Stimulated activated CD4-positive, alpha-beta T cell treated with anti-CD3 and anti-CD28 coated beads, Interleukin-1b, Interleukin-23, amount 100 ng/mL, for 24 hours (primary cell): ENCODE measurements at places on chromosomes 3 and 15.

GRCh38 chr3:147945968-147946519, 536.9 kb downstream of the ZIC1 start:
- DNase-seq, result no peak

DNA sequence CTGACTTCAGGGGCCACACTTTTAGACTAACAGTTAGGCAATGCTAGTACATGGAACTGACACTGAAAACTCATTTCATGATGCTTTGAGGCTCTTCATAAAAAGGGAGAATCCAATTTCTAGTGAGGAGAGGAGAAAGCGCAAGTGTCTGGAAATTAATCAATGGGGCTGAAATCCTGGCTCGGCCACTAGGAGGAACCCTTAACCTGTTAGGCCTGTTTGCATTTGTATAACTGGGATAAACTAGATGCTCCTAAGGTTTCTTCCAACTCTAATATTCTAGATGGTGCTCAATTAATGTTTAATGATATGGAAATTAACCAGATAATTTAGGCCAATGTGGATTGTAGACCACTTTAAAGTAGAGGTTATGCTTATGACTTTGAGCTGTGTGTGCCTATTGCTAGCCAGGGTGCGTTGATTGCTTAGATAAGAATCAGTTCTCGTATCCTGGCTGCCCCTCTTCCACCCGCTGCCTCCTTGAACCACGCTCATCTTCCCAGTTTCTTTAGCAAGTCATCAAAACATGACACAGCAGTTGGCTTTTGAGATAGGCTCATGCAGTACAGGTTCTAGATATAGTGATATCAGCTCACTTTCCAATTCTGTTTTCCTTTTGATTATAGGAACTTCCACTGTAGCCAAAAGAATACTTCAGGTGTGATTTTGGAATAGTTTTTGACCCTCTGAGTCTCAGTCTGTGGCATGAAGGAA, 16.8 kb upstream of the CRBN start:
- no peak for DNase-seq

GRCh38 chr15:33218071-33218491, 23.6 kb upstream of the FMN1 start:
- no peak for DNase-seq

DNA sequence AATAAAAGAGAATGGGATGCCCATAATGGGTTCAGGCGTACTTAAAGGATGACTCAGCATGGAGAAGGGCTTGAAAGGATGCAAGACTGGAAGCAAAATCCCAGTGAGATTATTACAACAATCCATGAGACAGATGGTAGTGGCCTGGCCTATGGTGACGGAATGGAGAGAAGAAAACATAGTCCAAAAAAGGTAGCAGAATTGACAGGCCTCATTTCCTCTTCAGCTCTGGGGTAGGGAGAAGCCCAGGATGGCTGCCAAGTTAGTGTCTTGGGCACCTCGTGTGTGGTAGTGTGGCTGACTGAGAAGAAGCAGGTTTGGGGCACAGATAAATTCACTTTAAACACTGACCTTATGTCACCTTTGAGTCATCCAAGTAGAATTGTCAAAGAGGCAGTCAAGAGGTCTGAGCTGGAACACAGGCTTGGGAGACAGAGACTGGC, 18.1 kb downstream of the MB21D2 start:
- no peak for DNase-seq

GRCh38 chr3:62373215-62373614, at the start of gene FEZF2:
FEZF2 (minus strand) TSS chr3:62373550; CDS start chr3:62372868, 682 bp downstream.
- no peak for DNase-seq

DNA sequence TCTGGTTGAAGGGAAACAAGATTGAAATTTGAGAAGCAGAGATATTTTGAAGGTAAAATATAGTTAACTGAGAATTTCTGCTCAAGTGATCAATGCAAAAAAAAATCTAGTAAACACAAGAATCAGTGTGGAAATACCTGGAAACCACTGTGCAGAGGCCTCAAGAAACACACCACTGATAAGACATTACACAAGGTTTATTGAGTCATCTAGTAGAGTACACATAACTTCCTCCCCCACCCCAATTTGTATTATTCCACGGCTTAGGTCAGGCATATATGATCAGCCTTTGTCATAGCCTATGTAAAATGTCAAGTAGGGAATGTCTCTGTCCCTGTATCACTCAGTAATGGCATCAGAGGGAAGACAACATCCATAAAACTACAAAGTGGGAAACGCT, 447.8 kb upstream of the BCHE start:
- no peak for DNase-seq

DNA sequence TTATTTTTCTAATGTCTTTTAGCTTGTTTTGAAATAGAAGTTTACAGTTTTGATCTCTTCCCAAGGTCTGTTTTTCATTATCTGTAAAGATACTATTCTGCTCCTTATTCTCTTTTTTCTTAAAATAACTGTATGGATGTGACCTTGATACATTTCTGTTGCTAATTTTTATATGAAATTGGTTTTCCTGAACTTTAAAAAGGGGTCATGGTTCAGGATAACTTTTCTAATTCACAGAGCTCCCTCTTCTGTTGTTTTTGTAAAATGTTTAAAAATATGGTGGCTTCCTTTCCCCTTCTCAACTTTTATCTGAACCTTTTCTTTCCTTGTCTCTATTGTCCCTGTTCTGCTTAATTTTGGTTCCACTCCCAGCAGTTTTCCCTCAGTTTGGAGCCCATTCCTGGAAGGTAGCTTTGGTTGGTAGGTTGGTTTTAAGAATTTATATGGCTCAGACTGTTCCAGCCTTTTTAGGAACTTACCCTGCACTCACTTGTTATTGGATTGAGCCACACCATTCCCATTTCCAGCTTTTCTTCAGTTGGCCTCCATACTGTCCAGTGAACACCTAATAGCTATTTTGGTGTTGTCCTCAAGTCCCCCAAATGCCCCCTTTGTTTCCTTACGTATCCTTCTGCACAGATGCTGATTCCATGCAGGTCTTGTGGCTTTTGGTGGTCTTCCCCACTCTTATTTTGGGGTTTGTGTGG, 70.3 kb downstream of the SLMAP start:
- DNase-seq, result no peak

DNA sequence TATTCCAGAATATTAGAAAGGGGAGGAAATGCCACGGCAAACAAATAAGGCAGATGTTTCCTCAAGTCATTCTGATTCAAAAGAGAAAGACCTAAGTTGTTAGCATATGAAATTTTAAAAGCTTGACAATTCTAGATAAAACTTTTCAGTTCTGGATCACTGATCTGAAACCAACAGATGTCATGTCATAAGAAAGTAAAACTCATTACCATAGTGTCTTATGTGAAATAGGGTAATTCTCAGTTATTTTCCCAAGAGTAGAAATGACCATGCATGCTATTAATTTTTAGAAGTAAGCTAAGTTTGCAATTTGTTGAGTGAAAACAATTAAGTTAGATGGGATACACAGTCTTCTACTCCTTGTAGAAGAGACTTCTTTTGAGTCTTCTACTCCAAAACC, 630.3 kb downstream of the NAALADL2 start:
- no peak for DNase-seq

- DNase-seq, result no peak
These were observed 228.1 kb downstream of the SNRPN start for GRCh38 chr15:25182736-25183445.
